Psoas muscle (tissue), 8 donors: ENCODE measurements at places on chromosomes 16 and 17.

GRCh38 chr16:21989751-21990150, 11.2 kb downstream of the PDZD9 start:
- peaks cover 19% of the 10 kb centered on the region for H3K4me1 ChIP-seq
- H3K36me3 ChIP-seq: peaks cover 17% of the 10 kb centered on the region
- no peak overlapping the region for H3K27ac ChIP-seq
- no peaks in the 10 kb centered on the region for H3K27me3 ChIP-seq

DNA sequence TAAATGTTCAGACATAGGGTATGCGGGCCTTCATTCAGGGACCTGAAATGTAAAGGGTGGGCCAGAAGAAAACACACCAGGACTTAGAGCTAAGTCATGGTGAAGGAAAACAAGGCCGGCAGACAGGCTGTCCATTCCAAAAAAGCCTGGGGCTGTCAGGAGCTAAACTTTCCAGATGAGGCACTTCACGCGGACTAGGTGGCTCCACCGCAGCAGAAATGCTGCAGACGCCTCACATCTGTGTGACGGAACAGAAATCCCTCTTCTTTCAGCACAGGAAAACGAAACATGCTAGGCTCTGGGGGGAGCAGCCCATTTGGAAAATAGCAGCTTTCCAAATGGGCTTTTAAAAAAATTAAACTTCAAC, 88.7 kb downstream of the HS3ST3A1 start:
- no peaks in the 10 kb centered on the region for H3K4me1 ChIP-seq
- DNase-seq: no peak
- H3K27me3 ChIP-seq: no peaks in the 10 kb centered on the region
- H3K27ac ChIP-seq: no peak overlapping the region

DNA sequence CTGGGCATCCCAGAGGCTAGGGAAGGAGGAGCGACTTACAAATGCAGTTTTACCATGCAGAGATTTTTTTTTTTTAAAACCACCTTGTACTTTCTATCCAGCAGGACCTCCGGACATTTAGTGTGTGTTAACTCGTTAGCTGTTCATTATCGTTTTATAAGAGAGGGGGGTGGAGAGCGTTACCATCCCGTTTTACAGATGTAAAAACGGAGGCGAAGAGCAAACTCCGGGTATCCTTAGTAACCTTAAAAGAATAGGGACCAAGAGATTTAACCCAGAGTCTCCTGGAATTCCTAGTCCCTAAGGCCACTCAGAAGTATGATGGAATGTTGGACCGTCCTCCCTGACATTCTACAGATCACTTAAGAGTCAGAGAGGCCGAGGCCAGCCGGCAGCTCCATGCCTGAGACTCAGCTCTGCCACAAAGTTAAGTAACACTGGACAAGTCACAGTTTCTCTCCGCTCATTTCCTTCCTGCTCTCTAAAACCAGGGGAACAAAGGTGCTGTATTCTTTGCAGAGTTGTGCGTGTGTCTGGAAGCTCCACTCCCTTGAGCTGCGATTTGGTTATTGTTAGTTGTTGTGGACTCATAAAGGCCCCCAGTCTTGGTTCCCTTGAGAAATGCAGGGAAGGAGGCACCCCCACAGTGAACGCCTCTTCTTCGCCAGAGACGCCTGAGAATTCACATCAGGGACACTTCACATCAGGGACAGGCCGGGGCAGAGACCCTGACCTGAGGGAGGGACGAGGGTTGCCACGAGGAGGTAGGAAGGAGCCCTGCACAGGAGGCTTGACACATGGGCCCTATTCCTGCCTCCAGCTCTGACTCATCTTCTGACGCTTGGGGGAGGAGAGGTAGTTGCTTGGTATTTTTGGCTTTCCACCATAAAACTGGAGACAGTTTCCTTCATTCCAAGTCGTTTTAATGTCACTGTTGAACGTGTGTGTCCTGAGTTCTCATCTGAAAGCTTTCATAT, 1.2 kb downstream of the DUSP14 start:
- H3K4me1 ChIP-seq: peaks cover 31% of the 10 kb centered on the region
- H3K27me3 ChIP-seq: no peaks in the 10 kb centered on the region
- H3K27ac ChIP-seq: peak overlapping the region; percentile 90
- DNase-seq: peak; percentile 69
- peak overlapping the region; percentile 95 for H3K4me3 ChIP-seq

GRCh38 chr17:28226563-28227315, 92.3 kb upstream of the TMEM97 start:
- H3K27ac ChIP-seq: no peak overlapping the region
- no peaks in the 10 kb centered on the region for H3K36me3 ChIP-seq
- H3K4me1 ChIP-seq: peaks cover 5% of the 10 kb centered on the region
- no peak for DNase-seq
- peaks cover 20% of the 10 kb centered on the region for H3K27me3 ChIP-seq

GRCh38 chr17:80924807-80925610, 66.6 kb upstream of the CHMP6 start:
- no peak overlapping the region for H3K4me3 ChIP-seq
- H3K27me3 ChIP-seq: no peaks in the 10 kb centered on the region
- H3K36me3 ChIP-seq: peaks cover 6% of the 10 kb centered on the region
- no peaks in the 10 kb centered on the region for H3K4me1 ChIP-seq
- H3K27ac ChIP-seq: no peak overlapping the region

DNA sequence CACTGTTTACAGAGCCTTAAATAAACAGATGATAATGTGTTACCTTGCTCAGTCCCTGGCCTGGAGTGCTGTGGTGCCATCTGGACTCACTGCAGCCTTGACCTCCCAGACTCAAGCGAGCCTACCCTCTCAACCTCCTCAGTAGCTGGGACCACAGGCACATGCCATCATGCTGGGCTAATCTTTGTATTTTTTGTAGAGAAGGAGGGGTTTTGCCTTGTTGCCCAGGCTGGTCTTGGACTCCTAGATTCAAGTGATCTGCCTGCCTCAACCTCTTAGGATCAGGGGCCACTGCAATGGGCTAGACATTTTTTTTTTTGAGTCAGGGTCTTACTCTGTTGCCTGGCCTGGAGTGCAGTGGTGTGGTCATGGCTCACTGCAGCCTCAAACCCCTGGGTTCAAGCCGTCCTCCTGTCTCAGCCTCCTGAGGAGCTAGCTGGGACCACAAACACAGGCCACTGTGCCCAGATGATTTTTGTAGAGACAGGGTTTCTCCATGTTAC, 5.0 kb upstream of the NAGLU start:
- H3K27ac ChIP-seq: peak overlapping the region; percentile 84
- peak; percentile 19 for DNase-seq
- no peaks in the 10 kb centered on the region for H3K27me3 ChIP-seq
- no peak overlapping the region for H3K4me3 ChIP-seq
- no peaks in the 10 kb centered on the region for H3K36me3 ChIP-seq

- H3K27ac ChIP-seq: no peak overlapping the region
- no peak for DNase-seq
- H3K36me3 ChIP-seq: no peaks in the 10 kb centered on the region
- H3K4me3 ChIP-seq: no peak overlapping the region
- no peaks in the 10 kb centered on the region for H3K27me3 ChIP-seq
Measured at GRCh38 chr16:72744076-72744793, 303.7 kb downstream of the ZFHX3 start.

- no peak overlapping the region for H3K27ac ChIP-seq
- H3K4me3 ChIP-seq: no peak overlapping the region
- no peaks in the 10 kb centered on the region for H3K36me3 ChIP-seq
- DNase-seq: no peak
- H3K27me3 ChIP-seq: no peaks in the 10 kb centered on the region
Measured at GRCh38 chr17:73419881-73420280, 108.1 kb upstream of the CDC42EP4 start.

DNA sequence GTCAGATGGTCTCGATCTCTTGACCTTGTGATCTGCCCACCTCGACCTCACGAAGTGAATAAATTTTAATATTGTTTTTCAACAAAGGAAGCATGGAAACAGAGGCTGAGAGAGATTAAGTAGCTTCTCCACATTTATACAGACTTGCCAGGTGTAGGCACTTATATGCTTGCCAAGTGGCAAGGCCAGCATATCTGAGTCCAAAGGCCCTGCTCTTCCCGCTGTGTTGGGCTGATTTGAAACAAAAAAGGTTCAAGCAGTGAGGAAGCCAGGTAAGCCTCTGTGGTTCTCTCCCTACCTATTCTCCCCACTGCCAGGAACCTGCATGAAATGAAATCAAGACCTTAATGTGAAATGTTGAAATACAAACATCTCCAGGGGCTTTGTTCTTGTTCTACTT, 7.5 kb upstream of the SLC6A4 start:
- peaks cover 3% of the 10 kb centered on the region for H3K36me3 ChIP-seq
- no peak overlapping the region for H3K4me3 ChIP-seq
- H3K4me1 ChIP-seq: no peaks in the 10 kb centered on the region
- H3K27me3 ChIP-seq: peaks cover 9% of the 10 kb centered on the region

GRCh38 chr17:29210879-29211278, 30.7 kb upstream of the MYO18A start:
- H3K27ac ChIP-seq: no peak overlapping the region
- no peaks in the 10 kb centered on the region for H3K27me3 ChIP-seq
- no peaks in the 10 kb centered on the region for H3K4me1 ChIP-seq

DNA sequence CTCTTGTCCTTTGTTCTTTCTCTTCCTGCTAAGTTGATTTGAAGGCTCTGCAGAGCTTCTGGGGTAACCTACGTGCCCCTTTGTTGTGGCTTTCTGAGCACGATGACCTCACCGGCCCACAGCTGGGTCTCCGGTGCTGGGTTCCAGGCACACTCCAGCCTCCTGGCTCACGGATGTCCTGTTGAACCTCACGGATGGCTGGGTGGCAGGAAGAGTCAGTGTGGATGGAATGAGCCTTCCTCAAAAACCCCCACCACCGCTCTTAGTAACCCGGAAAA, 116.0 kb downstream of the SOCS1 start:
- no peak overlapping the region for H3K27ac ChIP-seq
- H3K4me1 ChIP-seq: peaks cover 42% of the 10 kb centered on the region
- DNase-seq: no peak

DNA sequence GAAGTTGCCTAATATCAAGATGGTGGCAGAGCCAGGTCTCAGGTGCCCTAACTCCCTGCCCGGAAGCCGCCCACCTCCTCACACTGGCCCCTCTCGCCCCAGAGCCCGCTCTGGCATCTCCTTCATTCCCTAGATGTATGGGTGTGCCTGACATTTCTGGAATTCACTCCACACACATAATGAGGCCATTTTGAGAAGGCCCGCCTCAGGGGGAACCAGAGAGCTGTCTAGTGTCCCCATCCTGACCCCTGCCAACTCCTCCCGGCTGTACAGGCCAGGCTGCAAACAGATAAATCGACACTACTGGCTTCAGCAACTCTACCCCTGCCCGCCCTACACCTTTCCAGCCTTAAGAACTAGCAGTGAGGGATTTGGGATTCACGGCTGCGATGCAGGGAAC, 7.7 kb downstream of the WNT3 start:
- no peaks in the 10 kb centered on the region for H3K36me3 ChIP-seq
- no peak for DNase-seq
- H3K27ac ChIP-seq: no peak overlapping the region
- H3K4me1 ChIP-seq: no peaks in the 10 kb centered on the region

- no peaks in the 10 kb centered on the region for H3K36me3 ChIP-seq
- H3K27me3 ChIP-seq: peaks cover 37% of the 10 kb centered on the region
- DNase-seq: no peak
Measured at GRCh38 chr17:81008140-81008539, 16.5 kb downstream of the CHMP6 start.

DNA sequence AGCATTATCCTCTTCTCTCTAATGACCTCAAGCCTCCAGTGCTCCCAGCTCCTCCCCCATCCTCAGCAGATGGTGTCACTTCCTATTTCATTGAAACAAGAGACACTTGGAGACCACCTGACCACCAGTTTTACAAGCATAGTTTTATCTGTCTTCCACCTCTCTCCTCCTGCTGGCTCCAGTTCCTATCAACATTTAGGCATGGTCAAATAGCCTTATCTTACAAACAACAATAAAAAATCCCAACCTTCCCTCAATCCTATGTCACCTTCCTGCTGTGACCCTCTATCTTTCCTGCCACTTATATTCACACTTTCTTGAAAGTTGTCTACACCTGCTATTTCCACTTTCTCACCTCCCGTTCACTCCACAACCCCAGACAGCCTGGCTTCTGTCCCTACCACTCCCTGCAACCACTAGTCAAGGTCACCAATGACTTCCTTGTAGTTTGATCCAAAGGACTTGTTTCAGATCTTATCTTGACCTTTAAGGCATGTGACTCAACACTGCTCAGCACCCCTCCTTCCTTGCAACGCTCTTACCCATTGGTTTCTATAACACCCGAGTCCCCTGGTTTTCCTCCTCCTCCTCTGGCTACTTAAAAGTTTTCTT, 4.3 kb upstream of the NTN1 start:
- no peaks in the 10 kb centered on the region for H3K27me3 ChIP-seq
- no peak overlapping the region for H3K4me3 ChIP-seq
- H3K27ac ChIP-seq: no peak overlapping the region
- no peaks in the 10 kb centered on the region for H3K36me3 ChIP-seq
- H3K4me1 ChIP-seq: no peaks in the 10 kb centered on the region

DNA sequence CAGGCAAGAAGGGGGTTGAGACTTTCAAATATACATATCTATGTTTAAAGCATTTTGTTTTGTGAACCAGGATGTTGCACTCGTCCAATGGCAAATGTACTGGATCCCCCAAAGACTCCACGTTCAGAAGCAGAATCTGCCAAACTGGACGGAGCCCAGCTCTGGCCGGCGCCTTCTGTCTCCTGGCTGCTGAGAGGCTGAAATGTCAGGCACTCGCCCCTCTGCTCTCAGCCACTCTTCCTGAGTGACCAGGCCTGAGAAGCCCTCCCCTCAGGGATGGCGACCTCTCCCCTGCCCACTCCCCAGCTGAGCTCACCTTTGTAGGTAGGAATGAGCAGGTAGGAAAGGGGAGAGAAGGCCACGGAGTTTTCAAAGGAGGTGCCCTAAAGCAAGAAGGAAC, 187.5 kb upstream of the FOXF1 start:
- no peak overlapping the region for H3K27ac ChIP-seq
- no peak for DNase-seq
- no peaks in the 10 kb centered on the region for H3K4me1 ChIP-seq
- peaks cover 17% of the 10 kb centered on the region for H3K27me3 ChIP-seq
- H3K36me3 ChIP-seq: no peaks in the 10 kb centered on the region
- H3K4me3 ChIP-seq: no peak overlapping the region

DNA sequence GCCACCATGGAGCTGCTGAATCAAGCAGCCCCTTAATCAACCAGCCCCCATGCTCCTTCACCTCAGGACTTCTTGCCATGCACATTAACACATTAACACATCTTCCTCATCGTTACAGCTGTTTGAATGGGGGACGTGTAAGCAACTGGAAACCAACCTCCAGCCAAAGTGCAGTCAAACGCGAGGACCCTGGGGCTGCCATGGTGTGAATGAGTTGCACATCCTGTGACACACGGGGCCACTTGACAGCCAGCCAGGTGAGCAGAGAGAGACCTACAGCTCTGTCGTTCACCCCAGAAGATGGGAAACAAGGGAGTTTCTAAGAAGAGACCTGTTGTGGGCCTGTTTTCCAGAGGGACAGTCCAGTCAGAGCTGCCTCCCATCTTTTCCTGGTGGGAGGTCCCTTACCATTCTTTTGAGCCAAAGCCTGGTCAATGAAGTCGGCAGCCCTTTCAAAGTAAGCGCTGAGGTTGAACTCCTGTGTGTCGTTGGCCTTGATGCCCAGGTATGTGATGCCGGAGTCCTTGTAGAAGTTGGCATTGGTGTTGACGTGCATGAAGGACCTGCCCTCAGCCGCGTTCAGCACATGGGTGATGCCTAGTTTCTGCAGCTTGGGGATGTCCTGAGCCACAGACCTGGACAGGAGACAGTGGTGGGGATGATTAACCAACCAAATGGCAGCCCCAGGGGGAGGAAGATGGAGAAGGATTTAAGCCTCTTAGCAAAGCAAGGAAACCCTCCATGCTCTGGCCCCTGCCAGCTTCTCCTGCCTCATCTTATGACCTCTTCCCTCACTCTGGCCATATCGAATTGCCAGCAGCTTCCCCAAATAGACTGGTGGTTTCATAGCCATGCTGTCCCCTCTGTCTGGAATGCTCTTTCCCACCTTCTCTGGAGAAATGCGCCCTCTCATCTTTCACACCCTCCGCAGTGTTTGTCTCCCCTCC, 4.2 kb downstream of the DUSP3 start:
- H3K36me3 ChIP-seq: peaks cover 47% of the 10 kb centered on the region
- H3K4me1 ChIP-seq: peaks cover 66% of the 10 kb centered on the region
- no peaks in the 10 kb centered on the region for H3K27me3 ChIP-seq
- peak overlapping the region; percentile 24 for H3K4me3 ChIP-seq
